ENCODE measurements at places on chromosomes 7 and 10.

DNA sequence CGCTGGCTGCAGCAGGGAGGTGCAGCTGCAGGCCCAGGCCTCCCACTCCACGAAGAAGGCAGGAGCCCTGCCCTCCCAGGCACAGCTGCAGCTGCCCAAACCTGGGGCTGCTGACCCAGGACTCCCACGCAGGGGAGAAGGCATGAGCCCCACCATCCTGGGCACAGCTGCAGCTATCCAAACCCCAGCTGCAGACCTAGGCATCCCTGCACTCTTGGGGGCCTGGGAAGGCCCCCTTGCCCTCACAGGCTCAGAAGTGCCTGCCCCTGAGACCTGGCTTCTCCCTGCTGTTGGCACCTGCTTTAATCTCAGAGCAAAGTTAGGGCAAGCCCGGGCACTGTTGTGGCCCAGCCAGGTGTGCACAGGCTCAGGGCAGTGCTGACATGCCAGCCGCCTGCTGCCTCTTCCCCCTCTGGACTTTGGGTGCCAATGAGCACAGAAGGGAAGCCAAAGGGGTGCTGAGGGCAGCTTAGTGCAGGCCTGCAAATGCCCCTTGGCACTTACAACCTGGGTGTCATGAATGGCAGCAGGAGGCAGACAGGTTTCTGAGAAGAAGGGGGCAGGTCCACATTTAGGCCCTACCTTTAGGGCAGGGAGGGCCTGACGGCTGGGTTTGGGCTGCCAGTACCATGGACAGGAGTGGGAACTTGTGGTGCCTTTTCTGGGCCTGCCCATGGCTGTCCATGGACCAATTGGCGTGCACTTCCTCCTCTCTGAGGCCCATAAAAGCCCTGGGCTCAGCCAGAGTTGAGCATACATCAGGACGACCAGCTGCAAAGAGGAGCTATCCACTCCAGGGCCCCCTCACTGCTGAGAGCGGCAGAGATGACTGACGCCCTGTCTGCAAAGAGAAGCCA is 31.1 kb downstream of the CRTAC1 start:
- no peak for DNase-seq

GRCh38 chr7:2214636-2215035 is 18.1 kb downstream of the MAD1L1 start:
- no peak for DNase-seq

DNA sequence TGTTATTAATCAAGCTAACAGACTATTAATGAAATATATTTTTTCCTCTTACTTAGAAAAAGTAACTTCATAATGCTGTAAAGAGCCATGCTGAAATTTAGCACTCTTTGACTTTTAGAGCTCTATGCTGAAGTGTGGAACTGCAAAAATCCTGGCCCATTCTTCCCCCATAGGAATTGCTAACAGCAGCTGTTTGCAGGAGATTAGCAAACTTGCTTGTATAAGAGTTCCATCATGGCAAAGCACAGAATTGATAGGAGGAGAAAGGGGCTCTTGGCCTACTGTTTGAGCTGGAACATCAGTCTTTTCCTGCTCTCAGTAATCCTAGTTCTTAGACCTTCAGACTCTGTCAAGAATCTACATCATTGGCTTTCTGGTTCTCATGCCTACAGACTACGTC is 18.3 kb upstream of the GNAT3 start:
- DNase-seq, result no peak

- no peak for DNase-seq
Observed at GRCh38 chr10:32232378-32232777, 114.6 kb downstream of the EPC1 start.

DNA sequence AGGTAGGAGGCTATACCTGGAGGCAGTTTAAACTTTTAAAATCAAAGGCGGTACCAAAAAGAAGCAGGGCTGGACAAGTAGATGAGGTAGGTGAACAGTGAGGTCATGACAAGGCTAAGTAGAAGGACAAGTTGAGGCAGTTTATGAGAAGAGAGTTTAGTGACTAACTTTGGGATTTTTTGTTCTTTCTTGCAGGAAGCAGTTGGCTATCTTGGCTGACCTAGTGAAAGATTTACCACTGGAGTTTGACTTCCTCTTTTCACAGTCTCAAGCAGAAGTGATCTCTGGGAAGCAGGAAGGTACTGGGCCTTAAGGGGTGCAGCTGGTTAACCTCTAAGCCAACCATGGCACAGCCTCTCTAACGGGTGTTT is 26.3 kb downstream of the ENTPD7 start:
- DNase-seq, result no peak

GRCh38 chr10:3745521-3745920 is 39.5 kb downstream of the KLF6 start:
- no peak for DNase-seq

DNA sequence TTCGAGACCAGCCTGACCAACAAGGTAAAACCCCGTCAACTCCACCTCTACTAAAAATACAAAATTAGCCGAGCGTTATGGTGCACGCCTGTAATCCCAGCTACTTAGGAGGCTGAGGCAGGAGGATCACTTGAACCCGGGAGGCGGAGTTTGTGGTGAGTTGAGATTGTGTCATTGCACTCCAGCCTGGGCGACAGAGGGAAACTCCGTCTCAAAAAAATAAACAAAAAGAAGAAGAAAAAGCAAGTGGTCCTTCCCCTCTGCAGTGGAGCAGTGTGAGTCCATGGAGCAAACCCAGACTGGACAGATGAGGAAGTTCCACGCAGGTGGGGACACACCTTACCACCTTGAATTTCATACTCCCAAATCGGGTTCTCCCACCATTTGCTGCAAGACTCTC is 13.1 kb upstream of the SERPINE1 start:
- DNase-seq, result no peak

DNA sequence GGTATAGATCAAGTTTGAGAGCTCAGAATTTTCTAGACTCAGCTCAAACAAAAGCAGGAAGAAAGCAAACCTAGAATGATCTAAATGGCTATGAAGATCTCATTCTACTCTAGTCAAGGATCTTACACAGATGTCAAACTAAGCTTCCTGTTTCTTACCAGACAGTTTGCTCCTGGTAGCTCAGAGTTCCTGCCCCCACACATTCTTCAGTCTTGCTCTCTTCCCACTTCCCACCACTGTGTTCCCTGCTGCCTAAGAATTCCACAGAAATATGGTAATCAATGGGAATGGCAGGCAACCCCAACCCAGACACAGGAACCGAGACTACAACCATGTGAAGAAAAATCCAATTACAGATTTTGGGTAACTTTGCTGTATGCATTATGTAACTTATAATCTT is 133.4 kb upstream of the PTN start:
- DNase-seq, result no peak

DNA sequence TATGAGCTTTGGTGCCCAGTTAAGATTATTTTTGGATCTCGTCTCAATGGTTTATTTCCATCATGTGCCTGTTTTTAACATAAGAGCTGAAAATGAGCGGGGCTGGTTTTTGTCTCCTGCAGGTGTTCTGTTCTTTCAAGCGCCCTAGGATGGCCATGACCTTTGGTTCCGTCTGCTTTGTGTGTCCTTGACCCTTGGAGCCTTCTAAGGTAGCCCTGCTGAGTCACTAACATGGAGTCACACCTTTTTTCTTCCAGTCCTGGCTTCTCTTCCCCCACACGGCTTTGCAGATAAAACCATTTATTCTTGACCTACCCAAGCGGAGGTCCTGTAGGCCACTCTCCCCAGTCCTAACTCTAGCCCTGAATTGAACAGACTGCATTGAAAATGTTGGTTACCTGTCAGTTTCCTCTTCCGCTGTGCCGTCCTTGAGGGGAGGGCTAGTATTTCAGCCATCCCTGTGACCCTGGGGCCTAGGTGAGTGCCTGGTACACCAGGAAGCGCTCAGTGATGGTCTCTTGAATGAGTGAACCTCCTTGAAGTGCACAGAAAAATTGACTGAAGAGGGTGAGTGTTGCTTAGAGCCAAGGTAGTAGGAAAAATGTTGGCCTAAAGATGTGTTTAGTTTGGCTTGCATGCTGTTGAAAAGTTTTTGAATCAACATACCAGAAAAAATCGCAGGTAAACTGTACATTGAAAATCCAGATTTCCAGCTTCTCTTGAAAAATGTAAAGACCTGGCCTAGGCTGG is 48.0 kb downstream of the CAMK1D start:
- no peak for DNase-seq

- no peak for DNase-seq
Observed at GRCh38 chr7:76381814-76382213, 23.0 kb upstream of the YWHAG start.

DNA sequence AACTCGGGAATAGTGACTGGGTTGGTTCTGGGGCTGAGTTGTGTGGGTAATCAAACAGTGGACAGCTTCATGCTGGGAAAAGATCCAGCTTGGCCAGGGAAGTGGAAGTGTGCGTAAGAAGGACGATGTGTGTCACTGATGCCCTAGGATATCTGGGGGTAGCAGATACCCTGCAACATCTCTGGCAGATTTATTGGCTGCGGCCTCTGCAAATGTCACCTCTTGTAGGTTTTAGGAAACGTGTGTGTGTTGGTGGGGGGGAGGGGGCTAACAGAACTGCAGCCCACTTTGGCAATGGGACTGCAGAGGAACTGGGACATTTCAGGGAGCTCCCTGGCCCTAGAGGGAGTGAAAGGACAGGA is 965 bp upstream of the AGAP3 start:
- no peak for DNase-seq

DNA sequence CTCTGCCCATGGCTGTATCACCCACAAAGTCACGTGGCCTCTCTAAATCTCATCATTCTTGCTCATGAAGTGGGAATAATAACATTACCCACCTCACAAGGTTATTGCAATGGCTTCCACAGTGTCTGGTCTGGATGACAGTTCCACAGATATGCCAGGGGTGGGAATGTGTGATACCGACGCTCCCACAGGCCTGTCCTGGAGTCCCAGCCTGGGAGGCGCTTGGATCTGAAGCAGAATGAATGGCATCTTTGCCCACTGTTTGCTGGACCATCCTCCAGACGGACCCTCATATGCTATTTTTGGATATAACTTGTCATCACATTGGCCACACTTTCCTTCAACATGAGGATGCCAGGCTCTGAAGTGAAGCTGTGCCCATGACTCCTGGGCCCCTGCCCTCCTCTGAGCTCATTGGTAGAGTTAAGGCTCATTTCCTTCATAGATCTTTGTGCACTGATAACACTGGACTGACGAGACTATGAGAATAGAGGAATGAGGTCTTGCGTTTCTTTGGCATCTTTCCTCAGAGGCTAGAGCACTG is 279.8 kb upstream of the ZNF32 start:
- DNase-seq, result no peak

All from GM13977 (cell line).